Small intestine (tissue), 16 donors: ENCODE measurements at places on chromosomes 4 and X. TPM values are rescaled to one million over a fixed set of nuclear protein-coding genes. Genes with fewer than 3 reads are reported as not detected.

- no peak for DNase-seq
Observed at GRCh38 chr4:120918788-120919187, 3.7 kb downstream of the PRDM5 start.

DNA sequence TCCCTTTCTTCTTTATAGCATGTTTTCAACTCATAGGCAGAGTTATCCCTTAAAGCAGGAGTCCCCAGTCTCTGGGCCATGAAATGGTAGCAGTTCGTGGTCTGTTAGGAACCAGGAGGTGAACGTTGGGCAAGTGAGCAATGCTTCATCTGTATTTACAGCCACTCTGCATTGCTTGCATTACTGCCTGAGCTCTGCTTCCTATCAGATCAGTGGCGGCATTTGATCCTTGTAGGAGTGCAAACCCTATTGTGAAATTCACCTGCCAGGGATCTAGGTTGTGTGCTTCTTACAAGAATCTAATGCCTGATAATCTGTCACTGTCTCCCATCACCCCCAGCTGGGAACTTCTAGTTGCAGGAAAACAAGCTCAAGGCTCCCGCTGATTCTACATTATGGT, 39.8 kb downstream of the DTHD1 start:
- no peak for DNase-seq

DNA sequence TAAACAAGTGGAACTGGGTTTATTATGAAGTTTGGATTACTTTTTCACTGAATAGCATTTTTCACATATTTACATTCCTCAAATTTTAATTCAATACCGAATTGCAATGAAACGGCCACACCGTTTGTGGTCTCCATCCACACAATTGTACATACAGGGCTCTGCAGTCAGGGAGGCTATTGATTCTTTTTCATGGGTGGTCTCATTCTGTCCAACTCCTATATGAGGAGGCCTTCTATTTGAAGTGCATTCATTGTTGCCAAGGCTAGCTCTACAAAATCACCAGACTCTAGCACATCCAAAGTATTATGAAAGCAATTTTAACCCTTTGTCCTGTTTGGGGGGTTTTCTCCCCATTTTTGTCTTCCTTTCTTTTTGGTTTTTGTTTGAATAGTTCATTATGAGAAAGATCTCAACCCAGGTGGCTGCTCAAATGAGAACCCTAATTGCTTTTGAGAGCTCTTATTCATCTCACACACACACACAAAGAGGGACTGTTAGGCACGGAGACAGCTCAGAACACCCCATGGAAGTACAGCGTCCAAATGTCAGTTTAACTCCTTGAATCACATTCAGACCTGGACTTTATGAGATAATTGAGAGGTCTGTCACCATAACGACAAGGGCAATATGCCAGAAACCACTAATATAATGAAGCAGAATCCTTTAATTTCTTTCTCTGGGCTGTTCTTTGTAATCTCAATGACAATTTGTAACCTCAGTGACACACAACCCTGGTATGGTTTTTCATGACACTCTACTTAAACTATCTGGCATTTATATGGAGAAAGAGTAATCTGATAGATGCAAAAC, 79.4 kb downstream of the NLGN4X start:
- DNase-seq: no peak

DNA sequence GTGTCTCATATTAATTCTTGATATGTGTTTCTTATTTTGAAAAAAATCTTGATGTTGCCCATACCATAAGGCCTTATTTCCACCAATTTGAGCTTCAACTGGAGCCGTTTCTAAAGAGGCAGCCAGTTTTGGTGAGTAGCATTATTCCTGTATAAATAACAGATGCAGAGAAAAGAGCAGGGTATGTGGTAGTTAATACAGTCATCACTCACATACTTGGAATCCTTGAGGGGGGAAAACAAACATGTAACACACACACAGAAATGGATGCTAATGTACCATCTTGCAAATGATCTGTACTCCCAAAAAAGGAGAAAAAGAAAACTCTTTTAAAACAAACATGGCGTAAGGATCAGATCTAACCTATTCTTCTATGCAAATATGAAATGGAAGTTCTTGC, 389.7 kb downstream of the GPM6A start:
- DNase-seq: no peak

- no peak for DNase-seq
Observed at GRCh38 chr4:142923619-142924018, 77.5 kb upstream of the INPP4B start.

GRCh38 chrX:34491126-34491525, 166.0 kb downstream of the TMEM47 start:
- no peak for DNase-seq

DNA sequence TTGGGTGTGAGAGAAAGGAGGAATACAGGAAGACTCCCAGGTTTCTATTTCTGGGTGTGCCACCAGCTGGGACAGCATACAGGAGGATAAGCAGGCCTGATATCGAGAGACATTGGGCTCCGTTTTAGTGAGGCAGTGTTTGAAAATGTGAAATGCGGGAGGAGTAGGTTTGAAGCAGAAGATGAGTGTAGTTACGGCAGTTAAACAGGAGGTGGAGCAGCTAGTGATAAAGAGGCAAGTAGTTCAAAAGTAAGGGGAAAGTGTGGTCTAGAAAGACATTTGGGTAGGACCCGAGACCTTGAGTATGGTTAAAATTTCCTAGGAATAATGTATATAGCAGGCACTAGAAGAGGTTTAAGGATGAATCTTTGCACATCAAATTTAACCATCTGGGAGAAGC, 42.4 kb downstream of the DCUN1D4 start:
- DNase-seq: peak; percentile 36

DNA sequence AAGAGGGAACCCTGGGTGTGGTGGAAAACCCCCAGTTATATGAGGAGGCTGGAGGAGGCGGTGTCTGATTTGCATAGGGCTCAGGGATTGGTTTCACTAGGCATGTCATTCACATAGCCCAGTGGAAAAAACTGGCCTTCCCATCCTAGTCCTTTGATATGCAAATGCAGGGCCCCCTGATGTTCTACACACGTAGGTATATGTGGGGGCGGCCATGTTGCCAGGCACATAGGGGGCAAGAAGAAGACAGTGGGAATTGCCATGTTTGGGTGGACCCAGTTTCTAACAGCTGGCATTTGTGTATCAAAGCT, 34.0 kb upstream of the ENPP6 start:
- DNase-seq: no peak

GRCh38 chr4:140250989-140251552, 97.1 kb upstream of the MAML3 start:
- DNase-seq: no peak

GRCh38 chr4:61379406-61379805, 179.3 kb downstream of the ADGRL3 start:
- DNase-seq: no peak

DNA sequence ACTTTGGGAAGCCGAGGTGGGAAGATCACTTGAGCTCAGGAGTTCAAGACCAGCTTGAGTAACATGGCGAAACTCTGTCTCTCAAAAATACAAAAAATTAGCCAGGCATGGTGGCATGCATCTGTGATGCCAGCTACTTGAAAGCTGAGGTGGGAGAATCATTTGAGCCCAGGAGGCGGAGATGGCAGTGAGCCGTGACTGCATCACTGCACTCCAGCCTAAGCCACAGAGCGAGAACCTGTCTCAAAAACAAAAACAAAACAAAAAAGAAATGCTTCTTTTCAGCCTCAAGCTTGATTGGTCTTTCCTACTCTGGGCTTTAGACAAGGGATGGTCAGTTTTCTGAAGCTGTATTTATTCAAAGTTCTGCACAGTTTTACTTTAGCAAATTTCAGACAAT, 15.8 kb upstream of the DHRSX start:
- no peak for DNase-seq

DNA sequence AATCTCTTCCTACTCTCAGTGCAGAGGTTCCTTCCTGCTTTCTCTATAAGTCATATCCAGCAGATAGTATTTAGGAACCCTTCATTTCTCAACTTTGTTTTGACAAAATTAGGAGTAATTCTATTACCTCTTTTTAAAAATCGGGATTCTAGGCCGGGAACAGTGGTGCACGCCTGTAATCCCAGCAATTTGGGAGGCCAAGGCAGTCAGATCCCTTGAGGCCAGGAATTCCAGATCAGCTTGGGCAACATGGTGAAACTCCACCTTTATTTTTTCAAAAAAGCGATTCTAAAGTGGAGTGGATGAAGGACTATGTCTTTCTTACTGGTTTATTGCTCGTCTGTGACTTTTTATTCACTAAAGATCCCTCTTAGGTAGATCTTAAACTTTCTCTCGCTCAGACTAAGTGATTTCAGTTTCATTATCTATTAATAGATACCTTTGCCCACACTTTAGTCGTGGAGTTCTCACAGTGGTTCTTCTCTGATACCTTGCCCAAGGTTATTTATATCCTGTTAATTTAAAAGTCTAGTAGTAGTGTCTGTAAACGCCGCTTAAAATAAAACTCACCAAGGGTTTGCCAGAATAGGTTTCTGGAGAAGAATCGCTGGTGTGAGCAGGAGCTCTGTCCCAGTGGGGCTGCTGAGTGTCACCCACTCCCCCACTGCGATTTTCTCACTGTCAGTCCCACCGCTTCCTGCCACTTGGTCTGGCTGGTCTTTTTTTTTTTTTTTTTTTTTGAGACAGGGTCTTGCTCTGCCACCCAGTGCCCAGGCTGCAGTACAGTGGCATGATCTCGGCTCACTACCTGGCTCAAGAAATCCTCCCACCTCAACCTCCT, 27.0 kb upstream of the TMEM131L start:
- DNase-seq: no peak

- no peak for DNase-seq
Observed at GRCh38 chrX:148588649-148589310, 88.4 kb downstream of the AFF2 start.

DNA sequence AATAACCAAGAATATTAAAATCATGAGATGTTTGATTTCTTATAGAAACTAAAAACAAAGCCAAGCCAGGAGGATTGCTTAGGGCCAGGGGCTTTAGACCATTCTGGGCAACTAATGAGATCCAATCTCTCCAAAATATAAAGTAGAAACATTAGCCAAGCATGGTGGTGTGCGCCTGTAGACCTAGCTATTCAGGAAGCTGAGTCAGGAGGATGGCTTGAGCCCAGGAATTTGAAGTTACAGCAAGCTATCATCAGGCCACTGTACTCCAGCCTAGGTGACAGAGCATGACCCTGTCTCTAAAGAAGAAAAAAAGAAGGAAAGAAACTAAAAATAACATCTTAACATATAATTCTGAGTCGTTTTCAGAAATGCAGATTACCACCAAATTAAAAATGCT, 96.7 kb downstream of the NAF1 start:
- no peak for DNase-seq

DNA sequence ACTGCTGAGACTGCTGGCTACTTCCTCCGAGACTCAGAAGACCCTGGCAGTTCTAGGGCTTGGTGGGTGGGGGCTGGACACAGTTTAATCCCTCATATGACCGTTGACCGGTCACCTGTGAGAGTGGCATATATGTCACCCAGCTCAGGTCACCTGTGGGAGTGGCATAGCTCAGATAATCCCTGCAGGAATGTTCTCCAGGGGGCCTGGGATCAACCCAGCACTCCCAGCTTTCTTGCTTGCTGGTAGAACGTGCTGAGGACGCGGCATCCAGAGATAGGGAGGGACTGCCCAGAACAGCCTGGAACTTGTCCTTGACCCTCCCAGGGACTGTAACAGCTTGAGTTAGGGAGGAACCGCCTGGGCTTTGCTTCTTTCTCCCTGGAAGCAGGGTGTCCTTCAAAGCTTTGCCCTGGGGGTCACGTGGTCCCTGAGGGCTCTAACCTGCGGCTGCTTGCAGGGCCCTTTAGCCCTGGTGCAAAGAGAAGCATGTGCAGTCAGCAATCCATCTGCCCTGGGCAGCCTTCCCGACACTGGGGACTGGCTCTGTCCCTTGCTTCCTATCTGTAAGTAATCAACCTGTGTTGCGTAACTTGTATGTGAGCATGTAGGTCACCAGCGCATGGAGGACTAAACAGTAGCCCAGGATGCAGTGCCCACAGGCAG, 55.3 kb downstream of the ZFYVE28 start:
- DNase-seq: peak; percentile 89

GRCh38 chr4:78737035-78737434, 39.1 kb upstream of the BMP2K start:
- no peak for DNase-seq

DNA sequence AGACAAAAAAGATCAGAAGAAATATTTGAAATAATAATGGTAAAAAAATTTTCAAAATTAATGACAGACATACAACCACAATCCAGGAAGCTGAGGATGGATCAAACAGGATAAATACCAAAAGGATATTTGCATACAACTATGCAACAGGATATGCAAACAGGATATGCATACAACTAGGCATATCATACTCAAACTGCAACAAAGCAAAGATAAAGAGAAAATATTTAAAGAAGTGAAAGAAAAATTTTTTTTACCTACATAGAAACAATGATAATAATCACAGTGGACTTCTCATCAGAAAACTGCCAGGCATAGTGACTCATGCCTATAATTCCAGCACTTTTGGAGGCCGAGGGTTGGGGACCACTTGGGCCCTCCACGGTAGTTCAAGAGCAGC, 11.3 kb upstream of the DHX15 start:
- DNase-seq: no peak

DNA sequence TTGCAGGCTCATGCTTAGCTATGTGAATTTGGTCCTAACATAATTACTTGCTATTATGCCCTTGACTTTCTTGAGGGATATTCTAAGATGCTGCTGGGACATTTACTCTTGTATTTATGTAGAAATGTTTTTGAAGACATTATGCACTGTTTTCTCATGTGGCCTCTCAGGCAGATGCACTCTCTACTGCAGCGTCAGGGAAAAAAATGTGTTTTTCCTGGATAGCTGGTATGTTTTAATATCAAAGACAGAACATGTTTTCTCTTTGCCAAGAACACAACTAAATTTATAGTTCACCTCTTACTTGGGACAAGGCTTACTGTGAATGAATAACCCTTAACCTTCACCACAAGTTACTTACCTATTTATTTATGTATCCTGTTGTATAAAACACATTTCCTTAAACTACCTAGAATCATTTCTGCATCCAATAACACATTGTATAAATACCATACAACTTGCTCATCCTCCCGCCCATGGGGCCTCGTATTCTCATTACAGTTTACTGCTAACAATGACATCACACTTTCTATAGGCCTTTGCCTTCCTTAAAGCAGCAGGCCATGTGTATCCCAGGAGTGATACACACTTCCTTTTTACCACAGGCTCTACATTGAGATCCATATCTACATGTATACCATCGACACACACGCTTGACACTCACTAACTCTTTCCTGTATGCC, 178.7 kb downstream of the SLIT2 start:
- peak; percentile 14 for DNase-seq

TMEM255A gene
- 0.27 TPM for polyA plus RNA-seq

HTR2C gene
- polyA plus RNA-seq: not detected

PDGFRA gene
- polyA plus RNA-seq: 12.9 TPM

ARMCX4 gene
- polyA plus RNA-seq: 1.4 TPM

RIPPLY1 gene
- 0.40 TPM for polyA plus RNA-seq

HOPX gene
- polyA plus RNA-seq: 83.0 TPM

GRK4 gene
- 2.9 TPM for polyA plus RNA-seq

C4orf51 gene
- not detected for polyA plus RNA-seq

MEPE gene
- polyA plus RNA-seq: not detected

GPAT3 gene
- polyA plus RNA-seq: 20.3 TPM

C1QTNF7 gene
- 0.84 TPM for polyA plus RNA-seq

ABLIM2 gene
- polyA plus RNA-seq: 1.1 TPM

APBB2 gene
- polyA plus RNA-seq: 19.8 TPM

RS1 gene
- not detected for polyA plus RNA-seq

NALF2 gene
- polyA plus RNA-seq: not detected
